ENCODE measurements at places on chromosomes 4 and X. TPM values are rescaled to one million over a fixed set of nuclear protein-coding genes. Genes with fewer than 3 reads are reported as not detected.

Gene FAAH2
- total RNA-seq: 1.5 TPM

Gene BST1
- 0.39 TPM for total RNA-seq

Gene S100G
- total RNA-seq: not detected

Gene GAGE12J
- total RNA-seq: not detected

Gene ALB
- not detected for total RNA-seq

Gene CT55
- total RNA-seq: not detected

Gene G3BP2
- total RNA-seq: 118 TPM

Gene DCAF8L2
- not detected for total RNA-seq

Gene MAGEA10
- not detected for total RNA-seq
